Fibroblast of the conjunctiva (primary cell): ENCODE measurements at places on chromosomes 13 and 19.

- DNase-seq: no peak
These were observed 511.8 kb upstream of the NBEA start for GRCh38 chr13:34430294-34430693.

DNA sequence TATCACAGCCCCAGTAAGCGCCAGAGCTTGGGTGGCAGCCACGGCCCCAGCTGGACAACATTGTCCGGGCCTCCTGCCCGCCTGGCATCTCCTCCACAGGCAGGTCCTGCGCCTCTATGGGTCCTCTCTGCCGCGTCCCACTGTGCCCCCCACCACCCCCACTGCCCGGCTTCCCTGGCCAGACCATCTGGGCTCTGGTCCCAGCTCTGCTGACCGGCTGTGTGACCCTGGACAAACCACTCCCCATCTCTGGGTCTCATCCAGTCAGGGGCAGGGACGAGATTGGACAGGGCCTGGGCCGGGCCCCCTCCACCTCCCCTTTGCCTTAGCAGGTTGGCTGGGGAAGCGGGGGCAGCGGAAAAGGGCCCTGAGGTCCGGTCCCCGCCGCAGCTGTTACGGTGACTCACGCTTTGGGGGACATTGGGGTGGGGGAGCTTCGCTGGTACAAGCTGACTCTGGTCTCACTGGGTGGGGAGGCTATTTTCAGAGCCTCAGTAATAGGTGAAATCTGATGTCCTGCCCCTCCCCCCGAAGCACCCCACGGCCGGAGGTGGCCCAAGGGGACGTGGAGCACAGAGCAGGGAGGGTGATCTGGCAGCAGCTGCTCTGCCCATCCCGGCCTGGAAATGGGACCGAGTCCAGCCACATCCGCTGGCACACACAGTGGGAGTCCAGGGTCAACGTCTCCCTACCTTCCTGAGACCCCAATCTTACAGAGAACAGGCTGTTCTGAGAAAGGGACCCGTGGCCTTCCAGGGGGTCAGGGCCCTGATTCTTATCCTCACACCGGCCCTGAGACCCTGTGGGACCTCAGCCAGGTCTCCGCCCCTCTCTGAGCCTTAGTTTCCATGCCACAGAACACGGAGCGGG is 9.1 kb downstream of the NFIC start:
- peak; percentile 56 for DNase-seq

DNA sequence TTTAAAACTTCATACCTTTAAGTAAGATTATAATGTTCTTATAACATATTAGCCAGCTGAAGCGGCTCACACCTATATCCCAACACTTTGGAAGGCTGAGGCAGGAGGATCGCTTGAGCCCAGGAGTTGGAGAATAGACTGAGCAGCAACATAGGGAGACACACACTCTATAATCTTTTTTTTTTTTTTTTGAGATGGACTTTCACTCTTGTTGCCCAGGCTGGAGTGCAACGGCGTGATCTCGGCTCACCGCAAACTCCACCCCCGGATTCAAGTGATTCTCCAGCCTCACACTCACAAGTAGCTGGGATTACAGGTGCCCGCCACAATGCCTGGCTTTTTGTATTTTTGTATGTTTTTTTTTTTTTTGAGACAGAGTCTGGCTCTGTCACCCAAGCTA is 37.3 kb downstream of the SPRYD7 start:
- DNase-seq: no peak

DNA sequence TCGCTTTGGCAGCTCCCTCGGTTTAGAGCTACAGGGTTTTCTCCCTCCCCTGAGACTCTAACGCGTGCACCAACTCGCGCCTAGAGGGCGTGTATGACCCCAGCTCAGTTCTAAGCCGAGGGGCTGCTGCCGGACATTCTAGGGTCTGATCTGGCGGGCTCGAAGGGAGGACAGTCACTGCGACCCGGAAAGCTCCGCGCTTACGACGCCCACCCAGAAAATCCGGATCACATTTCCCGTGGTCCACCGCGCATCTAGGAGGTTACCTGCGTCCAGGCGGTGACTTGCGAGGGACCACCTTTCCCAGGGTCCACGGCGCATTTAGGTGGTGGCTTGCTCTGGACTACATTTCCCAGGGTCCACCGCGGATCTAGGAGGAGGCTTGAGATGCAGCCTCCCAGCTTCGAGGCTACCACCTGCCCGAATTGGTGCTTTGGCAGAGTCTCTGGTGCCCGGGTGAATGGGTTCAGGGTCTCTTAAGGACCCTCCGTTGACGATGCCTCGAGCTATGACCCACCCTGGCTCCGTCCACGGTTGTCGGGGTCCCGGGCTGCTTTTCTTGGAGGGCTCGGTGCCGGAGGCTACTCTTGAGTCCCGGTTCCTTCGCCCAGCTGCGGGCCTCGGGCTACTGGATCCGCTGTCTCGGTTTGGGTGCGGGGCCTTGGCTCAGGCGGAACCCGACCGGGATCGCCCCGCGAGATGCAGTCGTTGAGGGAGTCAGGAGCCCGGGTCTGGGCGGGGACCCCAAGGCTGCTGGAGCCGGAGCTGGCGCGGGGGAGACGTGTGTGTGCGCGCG is 30.5 kb downstream of the ZNF146 start:
- no peak for DNase-seq

- no peak for DNase-seq
These were observed 31.8 kb downstream of the DNM2 start for GRCh38 chr19:10749435-10750384.

DNA sequence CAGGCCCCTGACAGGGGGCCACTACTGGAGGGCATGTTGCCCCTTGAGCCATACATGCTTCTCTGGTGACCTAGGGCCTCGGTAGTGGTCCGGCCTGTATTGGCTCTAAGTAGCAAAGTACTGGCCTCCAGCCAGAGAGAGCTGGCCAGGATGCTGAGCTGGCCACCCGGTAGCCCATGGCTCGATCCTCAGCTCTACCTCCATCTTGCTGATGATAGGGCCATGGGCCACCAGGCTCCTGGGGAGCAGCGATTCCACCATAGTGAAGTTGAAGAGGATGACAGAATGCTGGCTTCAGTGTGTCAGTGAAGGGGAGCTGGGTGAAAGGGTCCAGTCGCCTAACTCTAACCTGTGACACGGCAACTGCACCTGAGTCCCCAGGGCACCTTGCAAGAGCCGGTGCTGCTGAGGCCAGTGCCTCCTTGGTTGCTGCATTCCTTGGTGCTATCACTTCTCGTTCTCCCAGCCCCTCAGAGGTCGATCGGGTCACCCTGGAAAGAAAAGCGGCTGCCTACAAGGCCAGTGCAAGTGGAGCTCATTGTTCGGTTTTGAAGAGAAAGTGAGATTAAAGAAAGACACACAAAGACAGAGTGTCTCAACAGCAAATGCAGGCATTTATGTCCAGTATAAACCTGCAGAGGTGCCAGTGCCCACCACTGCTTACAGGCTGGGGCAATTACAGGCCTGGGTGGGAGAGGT is 5.0 kb downstream of the FPR3 start:
- no peak for DNase-seq

DNA sequence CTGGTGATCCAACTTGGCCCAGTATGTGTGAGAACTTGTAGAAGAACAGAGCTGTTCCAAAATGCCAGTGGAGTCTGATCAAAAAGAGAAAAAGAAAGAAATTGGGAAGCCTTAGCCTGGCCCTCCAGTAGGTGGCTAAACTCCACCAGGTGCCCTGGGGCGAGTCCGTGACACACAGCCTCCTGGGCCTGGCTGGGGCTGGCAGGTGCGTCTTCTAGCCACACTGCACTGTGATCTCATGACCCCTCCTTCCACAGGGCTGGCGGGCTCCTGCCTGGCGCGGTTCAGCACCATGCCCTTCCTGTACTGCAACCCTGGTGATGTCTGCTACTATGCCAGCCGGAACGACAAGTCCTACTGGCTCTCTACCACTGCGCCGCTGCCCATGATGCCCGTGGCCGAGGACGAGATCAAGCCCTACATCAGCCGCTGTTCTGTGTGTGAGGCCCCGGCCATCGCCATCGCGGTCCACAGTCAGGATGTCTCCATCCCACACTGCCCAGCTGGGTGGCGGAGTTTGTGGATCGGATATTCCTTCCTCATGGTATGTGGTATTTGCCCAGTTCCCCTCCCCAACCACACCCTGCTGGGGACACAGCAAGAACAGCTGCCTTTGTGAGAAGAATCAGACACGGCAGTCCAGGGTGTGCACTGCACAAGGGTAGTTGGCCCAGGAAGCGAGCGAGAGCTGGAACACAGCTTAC is 53.7 kb downstream of the RAB20 start:
- DNase-seq: no peak

DNA sequence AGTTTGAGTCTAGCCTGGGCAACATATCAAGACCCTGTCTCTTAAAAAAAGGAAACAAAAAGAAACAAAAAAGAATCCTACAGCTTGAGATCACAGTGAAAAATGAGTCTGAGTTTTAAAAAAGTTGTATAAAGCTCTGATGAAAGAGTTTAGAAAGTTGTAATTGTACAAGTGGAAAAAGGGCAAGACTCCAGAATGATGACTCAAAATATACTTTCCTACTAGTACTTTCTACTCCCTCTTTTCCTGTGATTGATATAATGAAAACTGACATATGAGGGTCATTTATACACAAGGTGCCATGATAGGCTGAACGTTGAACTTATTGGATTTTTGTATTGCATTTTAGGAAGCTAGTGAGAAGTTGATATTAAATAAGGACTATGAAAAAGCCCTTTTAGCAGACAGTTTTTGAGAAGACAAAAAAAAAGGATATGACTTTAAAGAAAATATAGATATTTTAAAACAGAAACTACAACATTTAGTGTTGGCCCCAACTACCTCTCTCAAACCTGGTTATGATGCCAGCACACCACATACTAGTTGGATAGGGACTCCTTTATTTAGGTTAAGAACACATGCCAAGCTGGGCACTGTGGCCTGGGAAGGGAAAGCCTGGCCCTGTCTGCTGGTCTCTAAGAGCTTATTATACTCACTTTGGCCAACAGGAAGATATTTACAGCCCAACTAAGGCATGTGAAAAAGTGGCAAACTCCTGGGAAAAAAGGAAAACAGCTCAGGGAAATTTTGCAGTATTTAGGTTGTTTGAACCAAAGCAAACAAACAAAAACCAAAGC is 116.6 kb downstream of the KL start:
- DNase-seq: peak; percentile 65

- DNase-seq: no peak
These were observed 43.9 kb downstream of the SLC10A2 start for GRCh38 chr13:103022336-103022735.

GRCh38 chr19:53467485-53468262 is at the start of gene ZNF813:
ZNF813 (plus strand) TSS chr19:53467733; CDS start chr19:53483823, 16,090 bp downstream.
- peak; percentile 64 for DNase-seq

- no peak for DNase-seq
These were observed 17.2 kb downstream of the COLGALT1 start for GRCh38 chr19:17572638-17573037.

- DNase-seq: no peak
These were observed 42.2 kb downstream of the SAE1 start for GRCh38 chr19:47172666-47173455.

DNA sequence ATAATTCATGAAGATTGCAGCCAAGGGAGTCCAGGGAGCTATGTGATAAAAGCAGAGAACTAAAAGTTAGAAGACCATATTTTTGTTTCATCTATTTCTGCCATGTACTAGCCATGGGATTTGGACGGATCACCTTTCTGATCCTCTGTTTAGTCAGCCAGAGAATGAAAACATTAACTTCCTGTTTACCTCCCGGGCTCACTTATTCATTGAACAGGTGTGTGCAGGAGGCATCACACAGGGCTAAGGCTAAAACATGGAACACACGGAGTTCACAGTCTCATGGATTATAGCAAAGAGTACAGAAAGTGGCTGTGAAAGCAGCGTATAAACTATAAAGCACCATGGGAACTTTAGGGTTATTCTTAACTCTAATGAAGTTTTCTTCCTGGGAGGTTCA is 96.8 kb downstream of the GPR12 start:
- DNase-seq: no peak

- no peak for DNase-seq
These were observed 14.4 kb upstream of the SYCN start for GRCh38 chr19:39218230-39219007.

DNA sequence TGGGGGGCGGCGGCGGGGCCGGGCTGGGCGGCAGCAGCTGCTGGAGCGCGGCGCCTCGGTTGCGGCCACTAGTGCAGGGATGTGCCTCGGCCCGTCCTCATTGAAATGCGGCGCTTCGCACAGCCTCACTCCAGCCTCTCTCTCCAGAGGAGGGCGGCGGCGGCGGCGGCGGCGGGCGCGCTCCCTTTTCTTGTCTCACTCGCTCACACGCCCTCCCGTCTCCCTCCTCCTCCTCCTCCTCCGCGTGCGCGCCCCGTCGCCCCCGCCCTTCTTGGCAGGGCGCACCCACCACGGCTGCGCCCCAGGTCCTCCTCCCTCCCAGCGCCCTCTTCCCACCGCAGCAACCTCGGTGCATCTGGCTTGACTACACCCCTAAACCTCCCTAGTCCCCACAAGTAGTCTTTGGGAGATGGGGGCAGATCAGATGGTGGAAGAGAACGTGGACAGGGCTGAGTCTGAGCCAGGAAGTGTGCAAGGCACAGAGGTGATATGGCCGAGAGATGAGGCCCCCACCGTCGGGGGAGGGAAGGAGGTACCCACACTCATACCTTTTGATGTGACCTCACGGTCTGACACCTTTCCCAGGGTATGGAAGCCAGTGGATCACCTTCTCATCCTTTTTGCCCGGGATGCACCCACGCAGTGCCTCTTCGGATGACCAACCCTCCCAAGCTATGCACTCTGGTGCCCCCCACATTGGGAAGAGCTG is at the start of gene DCLK1:
TSS of gene DCLK1 (minus strand) at position 161 of the 709 bp plus-strand sequence.
- peak; percentile 51 for DNase-seq

DNA sequence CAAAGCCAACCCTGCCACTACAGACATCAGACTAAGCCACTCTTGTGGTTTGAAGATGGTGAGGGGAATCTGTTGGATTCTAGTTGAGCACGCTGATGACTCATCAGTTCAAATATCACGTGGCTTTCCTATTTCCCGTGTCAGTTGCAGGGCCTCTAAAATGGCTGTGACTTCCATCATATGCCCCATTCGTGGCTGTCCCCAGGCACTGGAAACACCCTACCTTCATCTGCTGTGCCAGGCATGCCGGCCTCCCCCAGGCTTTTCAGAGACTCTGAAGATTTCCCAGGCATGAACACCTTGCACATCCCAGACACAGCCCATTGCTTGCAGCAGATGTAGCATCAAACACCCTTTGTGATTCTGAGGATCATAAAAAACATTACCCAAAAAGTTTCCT is 659.9 kb downstream of the UQCRFS1 start:
- DNase-seq: no peak

GRCh38 chr13:78194904-78195639 is 276.4 kb upstream of the EDNRB start:
- DNase-seq: no peak

GRCh38 chr19:11247391-11247790 is 8.0 kb downstream of the ANGPTL8 start:
- no peak for DNase-seq

GRCh38 chr13:53174545-53174944 is 145.9 kb downstream of the OLFM4 start:
- no peak for DNase-seq

- DNase-seq: no peak
These were observed 59.9 kb upstream of the TPP2 start for GRCh38 chr13:102536695-102537485.

GRCh38 chr13:75749407-75749806 is 113.3 kb downstream of the LMO7 start:
- no peak for DNase-seq

GRCh38 chr19:48443731-48444128 is 2.1 kb upstream of the GRWD1 start:
- DNase-seq: no peak
